ENCODE measurements at places on chromosomes 3 and 15.

DNA sequence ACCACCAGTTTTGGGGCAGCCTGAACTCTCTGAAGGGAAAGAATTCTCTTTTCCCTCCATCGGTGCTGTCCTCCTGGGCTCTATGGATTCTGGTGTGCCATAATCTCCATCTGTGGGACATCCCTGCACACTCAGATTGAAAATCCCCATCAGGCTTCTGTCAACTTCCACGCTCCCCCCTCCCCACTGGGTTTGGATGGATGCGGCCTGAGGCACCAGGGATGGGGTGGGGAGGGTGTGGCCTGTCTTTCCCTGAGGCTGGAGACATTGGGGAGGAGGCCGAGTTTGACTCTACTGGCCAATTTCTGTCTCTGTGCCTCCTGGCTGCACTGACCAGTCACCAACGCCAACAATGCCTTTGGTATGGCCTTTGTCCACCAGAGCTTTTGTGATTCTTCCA is 16.3 kb upstream of the FBLN2 start:
- no peak for DNase-seq

- no peak for DNase-seq
Observed at GRCh38 chr3:19155375-19155774, 7.1 kb downstream of the KCNH8 start.

- no peak for DNase-seq
Observed at GRCh38 chr15:83092309-83092976, 15.0 kb upstream of the TM6SF1 start.

DNA sequence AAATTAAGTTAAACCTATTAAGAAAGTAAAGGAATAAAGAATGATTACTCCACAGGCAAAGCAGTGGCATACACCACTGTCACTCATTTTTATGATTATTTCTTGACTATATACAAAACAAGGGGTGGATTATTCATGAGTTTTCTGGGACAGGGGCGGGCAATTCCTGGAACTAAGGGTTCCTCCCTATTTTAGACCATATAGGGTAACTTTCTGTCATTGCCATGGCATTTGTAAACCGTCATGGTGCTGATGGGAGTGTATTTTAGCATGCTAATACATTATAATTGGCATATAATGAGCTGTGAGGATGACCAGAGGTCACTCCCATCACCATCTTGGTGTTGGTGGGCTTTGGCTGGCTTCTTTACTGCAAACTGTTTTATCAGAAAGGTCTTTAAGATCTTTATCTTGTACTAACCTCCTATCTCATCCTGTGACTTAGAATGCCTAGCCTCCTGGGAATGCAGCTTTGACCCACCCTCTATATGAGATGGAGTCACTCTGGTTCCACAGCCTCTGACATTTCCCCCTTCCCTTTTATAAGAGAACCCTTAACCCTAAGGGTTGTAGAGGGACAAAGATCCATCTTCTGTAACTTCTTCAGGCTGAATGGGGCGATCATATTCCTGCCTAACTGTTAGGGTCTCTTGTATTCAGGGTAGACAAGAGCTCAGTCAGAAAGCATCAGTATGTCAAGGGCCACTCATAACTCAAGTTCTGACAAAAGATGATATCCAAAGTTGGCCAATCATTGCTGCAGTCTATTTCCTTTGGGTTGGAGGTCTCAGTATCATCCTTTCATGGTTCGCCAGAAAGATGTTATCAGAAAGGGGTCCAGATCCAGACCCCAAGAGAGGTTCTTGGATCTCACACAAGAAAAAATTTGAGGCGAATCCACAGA is 79.5 kb upstream of the LIPC start:
- no peak for DNase-seq

DNA sequence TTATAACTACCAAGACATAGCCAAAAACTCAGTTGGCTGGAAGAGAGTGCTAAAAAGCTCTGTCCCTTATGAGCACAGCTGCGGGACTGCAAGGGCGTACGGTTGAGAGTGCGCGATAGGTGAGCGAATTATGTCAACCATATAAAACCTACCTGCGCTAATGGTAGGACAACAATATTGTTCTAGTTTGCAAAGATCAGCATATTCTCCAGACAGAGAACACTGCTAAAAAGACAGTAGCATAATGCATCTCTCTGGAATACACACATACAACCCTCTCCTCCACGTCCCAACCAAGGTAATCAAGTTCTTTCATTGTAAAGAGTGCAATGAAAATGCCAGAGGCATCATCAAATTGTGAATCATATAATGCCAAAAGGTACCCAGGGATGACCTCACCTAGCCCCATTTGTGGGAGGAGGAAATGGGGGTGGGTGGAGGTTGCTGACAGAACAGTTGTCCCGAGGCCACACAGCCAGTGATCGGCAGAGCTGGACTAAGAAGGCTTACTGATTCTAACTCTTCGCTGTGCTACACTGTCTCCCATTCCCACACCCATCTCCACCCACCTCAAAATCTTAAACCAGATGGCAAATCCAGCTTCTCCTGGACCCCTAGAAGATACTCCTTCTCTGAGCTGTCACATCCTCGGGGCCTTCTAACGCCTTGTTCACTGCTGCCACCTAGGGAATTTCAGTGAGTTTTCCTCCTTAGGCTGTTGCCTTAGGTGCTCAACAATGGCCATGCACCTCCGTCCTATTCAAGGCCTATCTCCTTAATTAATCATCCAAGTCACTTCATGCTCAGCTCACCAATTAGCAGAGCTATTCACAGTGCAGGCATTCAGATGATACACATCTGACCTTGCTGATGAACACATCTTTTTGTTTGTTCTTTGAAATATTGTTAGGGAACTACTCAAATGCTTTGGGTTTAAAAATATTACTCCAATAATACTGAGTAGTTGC is 60.7 kb downstream of the RPL22L1 start:
- peak; percentile 89 for DNase-seq

- no peak for DNase-seq
Observed at GRCh38 chr3:40229386-40229785, 80.1 kb upstream of the EIF1B start.

DNA sequence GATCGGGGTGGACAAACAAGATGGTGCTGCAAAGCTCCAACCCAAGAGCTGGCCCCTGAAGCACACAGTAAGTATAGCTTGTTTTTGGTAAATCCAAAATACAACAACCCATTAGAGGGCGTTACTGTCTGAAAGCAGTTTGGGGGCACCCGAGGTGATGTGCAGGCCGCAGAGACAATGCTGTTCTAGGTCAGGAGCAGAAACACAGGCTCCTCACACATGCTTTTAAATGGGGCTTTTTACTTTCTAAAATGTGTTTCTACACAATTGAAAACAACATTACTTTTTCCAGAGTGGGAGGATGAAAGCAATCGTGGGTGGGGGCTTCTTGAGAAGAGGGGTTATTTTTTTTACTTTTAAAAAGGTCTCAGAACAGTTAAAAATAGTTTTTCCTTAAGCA is 1029.3 kb upstream of the CFAP20DC start:
- DNase-seq, result no peak

DNA sequence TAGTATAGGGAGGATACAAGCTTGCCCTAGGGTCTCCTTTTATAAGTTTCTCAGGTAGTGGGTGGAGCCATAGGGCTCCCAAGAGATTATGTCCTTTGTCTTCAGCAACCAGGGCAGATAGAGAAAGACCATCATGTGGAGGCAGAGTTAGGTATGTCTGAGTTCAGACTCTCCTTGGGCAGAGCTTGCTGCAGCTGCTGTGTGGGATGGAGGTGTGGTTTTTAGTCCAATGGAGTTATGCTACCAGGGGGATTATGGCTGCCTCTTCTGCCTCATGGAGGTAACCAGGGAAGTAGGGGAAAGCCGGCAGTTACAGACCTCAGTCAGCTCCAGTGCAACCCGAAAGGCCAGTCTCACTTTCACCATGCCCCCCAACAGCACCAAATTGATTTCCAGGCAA is 220.5 kb downstream of the NECTIN3 start:
- DNase-seq, result no peak

DNA sequence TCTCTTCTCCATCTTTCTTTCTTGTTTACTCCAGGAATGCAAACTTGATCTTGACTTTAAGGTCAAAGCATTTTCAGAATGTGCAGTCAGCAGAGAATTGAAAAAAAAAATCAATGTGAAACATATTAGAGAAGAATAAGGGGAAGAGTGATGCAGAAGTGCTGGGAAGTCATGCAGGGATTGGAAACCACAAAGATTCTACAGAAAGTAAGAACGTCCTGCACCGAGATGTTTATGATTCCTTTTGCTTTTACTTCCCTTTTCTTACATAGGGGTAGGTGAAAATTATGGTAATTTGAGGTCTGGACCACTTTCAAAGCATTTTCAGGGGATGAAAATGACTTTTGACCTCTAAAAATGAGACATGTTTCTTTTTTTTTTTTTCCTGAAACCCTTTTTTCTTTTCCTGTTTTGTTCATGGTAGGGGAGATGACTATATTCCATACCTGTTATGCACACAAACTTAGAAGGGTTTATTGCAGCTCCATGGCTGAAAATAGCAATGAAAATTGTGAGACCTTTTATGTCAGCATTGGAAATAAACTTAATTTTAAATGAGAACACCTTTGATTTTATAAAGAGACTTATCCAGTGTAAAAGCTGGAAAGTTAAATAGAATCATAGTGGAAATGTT is 623.5 kb upstream of the TBL1XR1 start:
- DNase-seq, result peak; percentile 84

DNA sequence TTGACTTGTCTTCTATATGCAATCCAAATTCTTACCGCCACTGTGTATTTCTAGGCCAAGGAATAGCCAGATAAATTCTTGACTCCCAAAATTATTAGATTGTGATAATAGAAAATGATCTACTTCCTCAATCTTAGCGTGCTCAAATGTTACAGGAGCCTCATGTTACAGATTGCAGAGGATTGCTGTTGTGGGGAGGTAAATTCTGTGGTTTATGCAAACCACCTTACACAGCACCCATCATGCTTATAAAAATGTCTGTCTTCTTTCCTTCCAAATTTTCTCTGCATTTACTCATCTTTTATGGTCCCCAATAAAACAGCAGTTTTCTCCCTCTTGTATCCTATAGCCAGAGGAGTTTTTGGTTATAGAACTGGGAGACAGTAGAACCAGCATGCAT is 420.2 kb upstream of the ROBO1 start:
- DNase-seq, result peak; percentile 56

- DNase-seq, result peak; percentile 49
Observed at GRCh38 chr15:66901336-66902100, 163.9 kb upstream of the SMAD3 start.

DNA sequence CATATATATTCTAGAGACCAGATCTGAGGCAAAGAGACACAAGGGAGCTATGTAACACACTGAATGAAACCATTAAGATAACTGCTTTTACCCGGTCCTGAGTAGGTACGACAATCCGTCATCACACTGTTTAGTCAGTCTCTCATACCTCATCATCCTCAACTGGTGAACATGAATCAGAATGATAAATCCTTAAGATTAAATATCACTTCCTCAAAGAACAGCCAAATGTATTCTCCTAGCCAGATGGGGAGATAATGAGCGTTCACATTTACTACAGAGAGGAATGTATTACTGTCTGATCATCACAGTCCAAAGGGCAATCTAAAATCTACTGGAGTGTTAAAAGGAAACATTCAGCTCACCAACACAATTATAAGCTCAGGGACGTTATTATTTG is 319.4 kb upstream of the STAC start:
- no peak for DNase-seq

DNA sequence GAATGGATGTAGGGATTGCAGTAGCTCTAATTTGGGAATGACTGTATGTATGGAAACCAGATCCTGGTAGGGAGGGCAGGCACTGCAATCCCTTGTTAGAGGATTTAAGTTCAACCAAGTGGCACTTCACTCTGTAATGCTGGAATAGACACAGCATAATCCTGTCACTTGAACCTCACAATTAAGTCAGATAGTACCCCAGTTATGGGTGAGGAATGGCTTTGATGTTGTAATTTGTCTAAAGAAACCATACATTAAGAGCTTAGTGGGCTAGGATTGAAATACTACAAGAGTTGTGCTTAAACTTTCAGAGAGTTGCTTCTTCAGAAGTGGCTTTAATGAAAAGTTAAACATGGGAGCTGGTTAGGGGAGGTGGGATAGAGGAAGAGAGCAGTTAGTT is 9.3 kb downstream of the RAB7A start:
- DNase-seq, result no peak

- DNase-seq, result peak; percentile 66
Observed at GRCh38 chr3:170488802-170489201, 70.1 kb downstream of the CLDN11 start.

DNA sequence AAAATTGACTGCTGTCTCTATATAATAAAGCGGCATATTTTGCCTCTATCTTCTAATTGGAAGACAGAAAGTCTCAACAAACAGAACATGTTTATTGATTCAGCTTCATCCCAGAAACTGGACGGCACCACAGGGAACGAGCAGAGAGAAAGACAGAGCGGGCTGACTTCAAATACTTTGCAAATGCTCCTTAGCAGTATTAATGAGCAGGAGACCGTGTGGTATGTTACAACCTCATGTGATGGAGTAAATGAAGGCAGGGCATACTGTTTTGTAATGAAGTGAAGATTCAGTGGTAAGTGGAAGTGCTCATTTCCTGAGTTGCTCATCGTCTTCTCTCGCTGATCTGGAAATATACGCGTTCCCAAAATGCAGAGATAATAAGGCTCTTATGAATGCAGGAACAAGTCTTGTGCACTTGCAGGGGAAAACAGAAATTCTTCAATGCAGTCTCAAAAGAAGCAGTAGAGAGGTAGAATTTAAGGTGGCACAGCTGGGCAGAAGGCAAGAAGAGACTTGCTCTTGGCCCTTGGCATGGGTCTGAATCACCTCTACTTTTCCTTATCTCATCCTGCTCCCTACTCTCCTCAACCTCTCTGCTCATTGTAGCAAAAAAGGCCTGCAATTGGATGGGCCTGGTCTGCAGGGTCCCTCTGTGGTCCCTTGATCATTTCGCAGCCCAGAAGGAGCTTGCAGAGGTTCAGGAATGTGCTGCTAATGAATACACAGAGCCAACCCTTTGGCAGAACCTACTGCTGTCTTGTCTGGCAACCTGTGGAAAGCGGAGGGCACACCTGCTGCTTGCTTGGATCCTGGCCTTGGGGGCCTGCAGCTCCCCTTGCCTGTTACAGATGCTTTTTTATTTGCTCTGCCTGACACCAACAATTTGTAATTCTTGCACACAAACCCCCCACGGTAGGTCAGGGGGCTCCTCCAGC is 604.9 kb upstream of the CFAP20DC start:
- DNase-seq, result no peak

DNA sequence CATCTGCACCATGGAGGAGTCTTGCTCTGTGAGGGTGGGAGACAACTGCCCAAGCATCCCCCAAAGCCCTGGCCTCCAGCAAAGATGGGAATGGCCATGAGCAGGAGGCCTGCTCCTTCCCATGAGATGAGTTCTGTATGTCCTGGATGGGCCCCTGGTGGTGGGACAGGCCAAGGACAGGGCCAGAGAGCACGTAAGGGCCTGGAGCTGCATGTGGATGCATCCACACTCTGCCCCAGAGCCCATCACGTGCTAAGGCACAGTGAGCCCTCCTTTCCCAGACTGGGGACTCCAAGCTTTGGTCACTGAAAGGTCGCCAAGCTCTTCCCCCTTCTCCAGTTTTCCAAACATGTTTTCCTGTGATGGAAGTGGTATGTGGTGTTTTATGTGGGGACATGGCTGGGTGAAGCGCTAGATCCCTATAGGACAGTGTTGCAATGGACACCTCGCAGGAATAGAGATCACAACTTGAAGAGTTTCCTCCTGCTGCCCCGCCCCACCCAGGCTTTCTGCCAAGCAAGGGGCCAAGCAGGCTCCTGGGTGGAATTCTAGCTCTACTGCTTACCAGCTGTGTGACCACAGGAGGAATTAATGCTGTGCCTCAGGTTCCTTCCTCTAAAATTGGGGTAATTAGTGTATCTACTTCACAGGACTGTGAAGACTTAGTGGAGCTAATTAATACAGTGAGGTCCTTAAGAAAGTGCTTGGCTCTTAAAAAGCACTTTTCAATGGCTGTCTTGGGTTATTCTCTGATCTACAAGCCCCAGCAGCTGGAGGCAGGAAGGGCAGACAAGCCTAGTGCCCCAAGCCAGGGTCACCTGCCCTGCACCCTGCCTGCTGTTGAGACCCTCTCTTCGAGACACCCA is 106.4 kb upstream of the RPL32 start:
- DNase-seq, result peak; percentile 83

Data from fibroblast of skin of right quadriceps (primary cell).